ENCODE measurements at places on chromosomes 2 and 18.

DNA sequence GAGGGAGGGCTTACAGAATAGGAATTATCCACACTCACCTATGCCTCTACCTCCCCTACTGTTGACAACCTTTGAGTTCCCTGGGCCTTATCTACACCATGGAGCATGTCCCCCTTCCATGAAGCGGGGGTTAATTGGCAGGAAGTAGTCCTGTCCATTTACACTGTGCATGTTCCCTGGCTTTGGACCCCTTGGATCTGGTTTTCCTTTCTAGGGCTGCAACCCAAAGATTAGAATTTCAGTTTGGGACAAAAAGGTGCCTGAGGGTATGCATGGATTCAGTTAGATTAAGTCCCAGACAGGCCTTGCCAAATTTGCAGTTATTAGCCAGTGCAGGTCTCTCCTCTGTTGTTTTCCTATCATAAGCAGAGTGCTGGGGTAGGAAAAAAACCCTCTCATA is 180.3 kb downstream of the CMPK2 start:
- no peak for DNase-seq

DNA sequence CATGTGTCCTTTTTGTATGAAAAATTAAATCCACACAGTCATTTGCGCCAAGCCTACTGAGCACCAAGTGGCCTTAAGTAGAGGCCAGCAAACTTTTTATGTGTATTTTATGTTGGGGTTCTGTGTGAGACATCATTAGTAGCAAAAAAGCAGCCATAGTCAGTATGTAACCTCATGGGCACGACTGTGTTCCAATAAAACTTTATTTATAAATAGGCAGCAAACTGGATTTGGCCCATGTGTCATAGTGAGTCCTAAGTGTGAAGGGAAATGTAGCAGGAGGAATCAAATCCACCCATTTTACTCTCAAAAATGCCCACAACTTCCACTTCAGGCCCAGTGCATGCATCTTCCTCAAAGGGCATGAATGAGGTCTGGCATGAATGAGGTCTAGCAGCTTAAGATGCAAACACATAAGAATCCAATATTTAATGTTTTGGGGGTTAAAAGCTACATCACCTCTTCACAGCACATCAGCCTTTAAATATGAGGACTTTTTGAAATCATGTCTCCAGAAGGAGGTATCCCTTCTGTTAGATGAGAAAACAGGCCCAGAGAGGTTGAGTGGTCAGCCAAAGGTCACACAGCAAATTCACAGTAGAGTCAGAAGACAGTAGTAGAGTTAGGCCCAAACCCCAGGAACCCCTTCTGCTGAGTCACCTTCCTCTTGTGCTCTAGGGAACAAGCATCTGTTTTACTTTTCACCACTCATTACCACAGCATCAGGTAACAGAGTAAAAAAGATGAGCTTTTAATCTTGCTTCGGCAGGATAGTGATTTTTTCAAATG is 45.6 kb downstream of the MREG start:
- DNase-seq: no peak

DNA sequence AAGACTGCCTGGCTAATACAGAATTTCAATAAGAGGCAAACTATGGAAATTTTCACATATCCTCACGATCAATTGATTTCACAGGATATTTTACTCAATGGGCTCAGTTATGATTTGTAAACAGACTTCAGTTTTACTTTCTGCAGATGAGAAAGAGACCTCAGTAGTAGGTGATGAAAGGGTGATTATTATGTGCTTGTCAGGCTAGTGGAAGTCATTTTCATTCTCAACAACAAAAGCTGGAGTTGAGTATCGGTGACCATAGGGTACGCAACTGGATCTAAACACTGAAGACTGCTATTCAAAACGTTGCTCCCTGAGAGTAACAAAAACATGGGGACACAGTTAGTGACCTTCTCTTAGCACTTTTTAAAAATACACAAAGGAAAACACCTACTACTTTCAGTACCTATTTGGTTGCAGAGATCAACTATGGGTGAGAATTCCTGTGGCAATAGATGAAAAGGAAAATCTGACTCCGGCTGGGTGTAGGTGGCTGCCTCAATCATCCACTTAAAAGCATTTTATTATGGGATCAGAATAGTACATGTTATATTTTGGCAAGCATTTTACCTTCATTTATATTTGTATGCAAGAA is 126.2 kb upstream of the VRK2 start:
- no peak for DNase-seq

- no peak for DNase-seq
Measured at GRCh38 chr2:210287301-210287700, 27.7 kb downstream of the MYL1 start.

GRCh38 chr18:37619964-37620363 is 54.4 kb upstream of the CELF4 start:
- no peak for DNase-seq

- no peak for DNase-seq
Measured at GRCh38 chr2:191150230-191150599, 579 bp downstream of the STAT4 start.

GRCh38 chr18:80103231-80103630 is 5.8 kb upstream of the ADNP2 start:
- no peak for DNase-seq

GRCh38 chr2:171136024-171136423 is 24.7 kb downstream of the TLK1 start:
- no peak for DNase-seq

- DNase-seq: peak; percentile 16
Measured at GRCh38 chr2:69097891-69098655, 85.1 kb downstream of the ANTXR1 start.

DNA sequence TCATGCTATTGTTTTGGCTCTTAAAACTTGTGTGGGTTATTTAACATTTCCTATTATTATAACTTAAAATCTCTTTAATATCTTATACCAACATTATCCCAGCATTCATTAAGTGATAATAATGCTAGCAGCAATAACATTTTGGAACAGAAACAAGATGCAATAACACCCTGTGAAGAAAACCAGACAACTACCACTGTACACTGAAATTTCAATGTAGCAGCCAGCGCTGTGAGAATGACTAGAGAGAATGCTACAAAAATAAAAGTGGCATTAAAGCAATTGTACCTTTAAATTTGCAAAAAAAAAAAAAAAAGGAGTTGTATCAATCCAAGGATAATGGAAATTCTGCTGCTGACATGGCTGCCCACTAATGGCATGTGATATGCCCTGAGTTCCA is 269.9 kb downstream of the TTC32 start:
- no peak for DNase-seq

DNA sequence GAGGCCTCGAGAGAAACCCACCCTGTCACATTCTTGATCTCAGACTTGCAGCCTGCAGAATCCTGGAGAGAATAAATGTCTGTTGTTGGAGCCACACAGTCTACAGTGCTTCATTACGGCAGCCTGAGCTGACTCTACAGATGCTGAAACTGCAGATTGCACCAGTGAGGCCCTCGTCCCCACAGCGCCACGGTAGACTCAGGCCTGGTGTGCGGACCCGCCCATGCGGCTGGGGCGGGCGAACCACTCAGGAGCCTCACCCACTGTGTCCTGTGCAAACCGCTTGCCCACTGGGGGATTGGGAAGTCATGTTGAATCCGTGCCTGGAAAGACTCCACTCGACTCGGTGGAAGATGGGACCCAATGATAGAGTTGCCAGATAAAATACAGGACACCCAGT is 125.2 kb upstream of the COPS8 start:
- no peak for DNase-seq

- no peak for DNase-seq
Measured at GRCh38 chr2:36461039-36461681, 105.6 kb downstream of the CRIM1 start.

DNA sequence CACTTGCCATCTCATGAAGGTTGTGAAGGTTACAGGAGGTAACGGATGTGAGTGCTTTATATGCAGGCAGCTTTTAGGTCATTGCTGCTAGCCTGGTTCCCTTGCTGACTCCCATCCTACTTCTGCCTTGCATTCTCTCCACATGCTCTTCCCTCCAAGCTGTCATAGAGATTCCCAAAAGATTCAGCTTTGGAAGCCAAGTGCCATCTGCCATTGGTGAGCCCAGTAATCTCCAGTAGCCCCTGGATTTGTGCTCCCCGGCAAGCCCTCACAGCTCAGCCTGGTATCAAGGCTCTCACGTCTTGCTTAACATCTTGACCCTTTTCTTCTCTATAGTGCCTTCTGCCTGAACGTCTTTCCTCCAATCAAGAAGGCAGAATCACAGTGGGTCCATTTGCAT is 61.6 kb downstream of the MYT1L start:
- DNase-seq: no peak

- DNase-seq: no peak
Measured at GRCh38 chr2:39188960-39189494, 54.7 kb downstream of the CDKL4 start.

- no peak for DNase-seq
Measured at GRCh38 chr18:28027755-28028154, 149.2 kb downstream of the CDH2 start.

- no peak for DNase-seq
Measured at GRCh38 chr2:239279508-239280295, 121.1 kb downstream of the HDAC4 start.

- DNase-seq: no peak
Measured at GRCh38 chr2:40284797-40285196, 167.1 kb downstream of the SLC8A1 start.

GRCh38 chr2:78977661-78978145 is 47.8 kb upstream of the REG3G start:
- no peak for DNase-seq

- no peak for DNase-seq
Measured at GRCh38 chr18:43012951-43013350, 102.5 kb downstream of the RIT2 start.

DNA sequence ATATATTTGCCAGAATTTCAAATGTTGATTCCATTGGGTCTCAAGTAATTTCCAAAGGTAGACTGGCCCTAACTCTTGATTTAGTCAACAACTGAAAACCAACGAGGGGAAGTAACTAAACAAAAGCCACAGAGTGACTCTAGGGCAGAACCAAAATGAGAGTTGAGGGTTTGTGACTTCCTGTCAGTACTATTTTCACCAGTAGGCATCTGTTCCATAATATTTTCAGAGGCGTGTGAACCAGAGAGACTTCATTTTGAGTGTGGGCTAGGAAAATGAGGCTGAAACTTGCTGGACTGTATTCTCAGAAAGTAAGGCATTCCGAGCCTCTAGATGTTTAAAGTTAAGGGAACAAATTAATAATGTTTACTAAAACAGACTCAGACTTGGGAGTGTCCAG is 70.6 kb downstream of the GDF7 start:
- DNase-seq: no peak

DNA sequence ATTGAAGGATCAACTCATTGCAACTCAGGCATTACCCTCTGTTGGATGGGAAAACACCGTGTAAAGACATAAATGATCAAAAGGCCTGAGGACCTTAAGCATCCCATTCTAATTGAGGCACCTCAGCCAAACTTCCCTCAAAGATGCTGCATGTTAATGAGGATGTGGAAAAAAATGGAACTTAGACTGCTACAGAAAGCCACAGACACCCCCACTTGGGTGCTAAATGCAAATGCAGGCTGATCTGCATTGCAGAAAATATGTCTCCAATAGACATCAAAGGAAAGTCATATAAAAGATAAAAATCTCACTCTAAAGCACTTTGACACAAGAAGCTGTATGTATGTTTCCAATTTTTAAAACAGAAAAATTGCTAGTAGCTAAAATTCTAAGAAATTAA is 504.7 kb downstream of the KCNJ3 start:
- no peak for DNase-seq

DNA sequence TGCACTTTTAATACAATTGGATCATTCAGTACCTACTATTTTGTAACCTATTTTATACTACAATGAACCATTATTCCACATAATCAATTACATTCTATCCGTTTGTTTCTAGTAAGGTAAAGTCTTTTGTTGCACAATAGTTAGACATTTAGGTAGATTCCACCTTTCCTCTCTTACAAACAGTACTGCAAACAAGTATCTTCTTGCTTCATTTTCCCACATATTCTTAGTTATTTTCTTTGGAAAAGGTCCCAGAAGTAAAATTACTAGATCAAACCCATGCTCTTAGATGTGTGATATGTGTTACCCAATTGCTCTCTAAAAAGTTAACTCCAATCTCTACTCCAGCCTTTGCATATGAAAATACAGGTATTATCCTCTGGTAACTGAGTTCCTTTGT is 49.6 kb downstream of the SPIRE1 start:
- no peak for DNase-seq

DNA sequence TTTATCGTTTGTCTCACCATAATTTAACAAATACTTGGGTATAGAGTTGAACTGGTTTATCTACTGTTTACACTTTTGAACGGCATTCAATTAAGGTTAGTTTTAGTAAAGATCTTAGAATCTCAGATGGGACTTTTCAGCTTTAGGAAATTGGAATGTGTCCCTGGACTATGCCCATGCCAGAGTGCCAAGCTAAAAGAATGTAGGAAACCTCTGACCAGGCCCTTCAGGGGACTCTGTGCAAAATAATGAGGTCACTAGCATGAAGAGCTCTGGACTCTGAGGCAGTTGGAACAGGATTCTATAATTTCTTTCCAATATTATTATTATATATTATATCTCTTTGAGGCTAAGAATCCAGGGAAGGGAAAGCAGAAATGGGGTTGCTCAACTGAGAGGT is 13.5 kb downstream of the DIS3L2 start:
- DNase-seq: no peak

DNA sequence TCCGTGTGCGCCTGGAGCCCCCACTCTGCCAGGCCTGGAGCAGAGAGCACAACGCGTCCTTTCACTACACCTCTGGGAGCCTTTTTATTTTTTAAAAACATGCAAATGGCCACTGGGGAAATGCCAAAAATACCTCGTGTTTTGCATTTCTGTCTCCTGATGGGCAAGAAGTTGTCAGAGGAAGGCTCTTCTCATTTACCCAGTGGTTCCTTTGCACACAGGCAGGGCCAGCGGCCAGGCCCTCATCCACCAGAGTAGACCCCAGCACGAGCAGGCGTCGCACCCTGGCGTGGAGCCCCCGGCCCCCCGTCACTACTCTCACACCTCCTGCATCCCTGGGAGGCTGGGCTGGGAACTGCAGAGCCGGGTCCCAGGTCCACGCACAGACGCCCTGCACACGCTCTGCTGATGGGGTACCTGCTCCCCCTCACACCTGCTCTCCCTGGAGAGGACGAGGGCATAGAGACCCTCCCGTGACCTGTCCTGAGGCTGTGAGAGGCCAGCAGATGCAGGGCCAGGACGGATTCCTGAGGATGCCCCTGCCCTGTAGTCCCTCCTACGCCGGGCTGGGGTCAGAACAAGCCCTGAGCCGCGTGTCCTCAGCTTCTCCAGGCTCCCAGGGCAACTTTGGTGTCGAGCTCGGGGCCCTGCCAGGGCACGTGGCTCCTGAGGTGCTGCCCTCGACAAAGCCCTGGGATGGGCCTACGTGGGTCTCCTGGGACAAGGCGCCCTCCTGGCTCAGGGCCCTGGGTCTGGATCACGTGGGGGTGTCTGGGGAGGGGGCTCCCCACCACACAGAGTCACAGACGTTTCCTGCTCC is 65.0 kb downstream of the NFATC1 start:
- DNase-seq: peak; percentile 73

DNA sequence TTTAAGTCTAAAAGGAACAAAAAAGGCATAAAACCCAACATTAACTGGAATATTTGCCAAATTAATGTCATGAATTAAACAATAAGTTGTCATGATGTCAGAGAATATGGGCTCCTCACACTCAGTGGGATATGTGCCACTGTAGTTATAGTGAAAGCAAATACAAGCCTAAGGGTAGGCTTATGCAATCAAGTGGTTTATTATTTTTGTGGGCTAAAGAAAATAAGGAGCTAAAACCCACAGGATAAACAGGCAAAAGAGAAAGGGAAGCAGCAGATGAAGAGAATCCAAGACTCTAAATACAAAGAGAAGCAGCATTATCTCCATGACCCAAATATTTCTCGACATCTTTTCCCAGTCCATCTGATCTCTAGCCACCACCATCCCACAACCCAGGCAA is 17.5 kb downstream of the YWHAQ start:
- DNase-seq: no peak

All from NCI-H526 treated with DMSO at 0.1 percent for 48 hours (cell line).